ENCODE measurements at places on chromosomes 4 and X. TPM values are rescaled to one million over a fixed set of nuclear protein-coding genes. Genes with fewer than 3 reads are reported as not detected.

DNA sequence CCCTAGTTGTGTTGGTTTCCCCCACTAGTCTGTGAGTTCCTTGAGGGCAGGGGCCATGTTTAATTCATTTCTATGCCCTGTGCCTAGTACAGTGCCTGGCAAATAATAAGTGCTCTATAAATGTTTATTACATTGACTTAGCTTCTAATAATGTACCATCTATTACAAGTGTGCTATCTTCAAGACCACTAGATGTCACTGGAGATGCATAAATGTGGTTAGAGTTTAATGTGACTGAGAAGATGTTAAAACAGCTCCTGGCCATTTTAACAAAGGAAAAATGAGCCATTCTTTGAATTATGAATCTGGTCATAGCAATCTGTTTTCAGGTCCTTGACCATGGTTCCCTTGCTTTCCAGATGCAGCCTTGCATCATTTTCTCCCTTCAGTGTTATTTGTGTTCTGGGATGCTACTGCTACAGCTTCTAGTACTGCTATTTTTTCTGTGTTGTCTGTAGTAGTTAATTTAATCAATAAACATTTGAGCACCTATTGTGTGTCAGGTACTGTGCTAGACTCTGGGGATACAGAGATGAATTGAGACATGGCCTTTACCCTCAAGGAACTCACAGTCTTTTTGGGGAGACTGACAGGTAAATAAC lies 43.2 kb downstream of the SLC9A6 start:
- DNase-seq, result peak; percentile 62

Gene RASGEF1B
- total RNA-seq, result 0.10 TPM

Gene SPIN4
- total RNA-seq, result 16.6 TPM

DNA sequence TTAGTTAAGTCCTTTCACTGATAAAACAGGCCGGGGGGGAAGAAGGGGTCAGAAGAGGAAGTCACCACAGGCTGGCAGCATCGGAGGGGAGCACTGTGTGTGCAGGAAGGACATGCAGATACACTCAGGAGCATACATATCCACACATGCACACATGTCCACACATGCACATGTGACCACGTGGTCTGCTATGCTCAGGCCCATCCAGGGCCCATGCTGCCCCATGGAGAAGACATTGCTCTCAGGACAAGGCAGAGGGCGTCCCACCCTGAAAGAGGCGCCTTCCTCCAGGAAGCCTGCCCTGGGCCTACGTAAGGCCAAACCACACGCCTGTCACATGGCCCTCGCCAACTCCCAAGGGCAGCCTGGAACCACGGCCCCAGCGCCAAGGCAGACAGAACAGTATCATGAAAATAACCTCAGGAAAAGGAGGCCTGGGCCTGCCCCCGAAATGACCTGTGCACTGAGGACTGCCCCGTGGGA lies 15.8 kb downstream of the WDR1 start:
- no peak for DNase-seq

DNA sequence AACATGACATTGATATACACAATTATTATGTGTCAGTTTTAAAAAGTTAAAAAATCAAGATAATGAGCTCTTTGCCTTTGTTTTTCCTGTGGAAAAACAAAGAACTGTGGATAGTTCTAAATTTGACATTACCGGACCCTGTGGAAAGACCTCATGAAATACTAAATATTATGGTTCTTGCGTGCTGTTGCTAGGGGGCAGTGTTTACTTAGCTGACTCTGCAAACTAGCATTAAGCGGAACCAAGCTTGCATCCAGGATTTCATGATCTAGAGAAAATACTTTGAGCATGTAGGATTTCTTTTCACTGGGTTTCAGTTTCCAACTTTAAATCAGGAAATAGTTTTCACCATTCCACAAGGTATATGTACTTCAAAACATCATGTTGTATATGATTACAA lies 33.6 kb downstream of the CLCN4 start:
- peak; percentile 57 for DNase-seq
